ENCODE measurements at places on chromosomes 3 and 15.

DNA sequence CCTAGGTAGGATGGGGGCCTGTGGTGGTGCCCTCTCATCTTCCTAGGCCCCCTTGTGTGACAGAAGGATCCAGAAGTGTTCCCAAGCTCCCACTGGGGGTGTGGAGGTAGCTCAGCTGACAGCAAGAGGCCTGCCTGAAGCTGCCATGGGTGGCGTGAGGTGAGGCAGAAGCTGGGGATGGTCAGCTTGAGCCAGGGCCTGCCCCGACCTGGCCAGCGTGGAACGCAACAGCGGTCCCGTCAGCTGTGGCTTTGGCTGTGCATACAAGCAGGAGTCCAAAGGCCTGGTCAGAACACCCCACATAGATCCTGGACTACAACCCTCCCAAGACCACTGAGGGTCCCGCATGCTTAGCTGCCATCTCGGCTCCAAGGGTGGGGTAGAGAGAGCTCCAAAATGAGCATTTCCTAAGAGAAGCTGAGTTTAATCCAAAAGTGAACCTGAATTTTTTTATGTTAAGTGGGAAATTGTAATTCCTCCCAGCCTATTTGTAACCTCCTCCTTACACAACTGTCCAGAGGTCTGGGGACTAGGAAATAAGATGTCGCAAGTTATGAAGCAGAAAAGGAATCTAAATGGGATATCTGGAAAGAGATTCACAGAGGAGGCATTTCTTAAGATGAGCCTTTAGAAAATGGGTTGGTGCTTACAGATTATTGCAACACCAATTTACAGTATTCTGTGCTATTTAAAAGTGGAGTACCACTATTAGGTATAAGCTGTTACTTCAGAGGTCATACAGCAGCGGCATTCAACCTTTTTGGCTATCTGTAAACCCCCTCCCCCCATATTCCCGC, 9.9 kb upstream of the PLA2G4D start:
- DNase-seq = no peak

- no peak for DNase-seq
Observed at GRCh38 chr15:96102631-96103030, 227.9 kb upstream of the NR2F2 start.

DNA sequence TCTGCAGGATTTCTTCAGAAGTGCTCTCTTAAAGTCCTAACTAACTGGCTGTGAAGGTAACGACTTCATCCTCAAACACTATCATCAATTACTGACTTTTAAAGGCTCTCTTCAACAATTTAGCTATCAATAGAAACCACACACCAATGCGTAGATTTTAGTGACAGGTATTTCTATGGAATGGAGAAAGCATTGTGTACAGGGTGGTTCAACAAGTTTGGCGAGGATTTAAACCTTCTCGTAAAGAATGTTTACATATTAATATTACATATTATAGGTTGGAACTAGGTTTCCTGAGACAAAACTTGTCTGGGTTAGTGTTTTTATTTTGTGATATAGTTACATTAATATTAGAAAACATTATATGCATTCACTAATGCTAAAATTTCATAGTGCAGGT, 233.6 kb downstream of the CHL1 start:
- no peak for DNase-seq

DNA sequence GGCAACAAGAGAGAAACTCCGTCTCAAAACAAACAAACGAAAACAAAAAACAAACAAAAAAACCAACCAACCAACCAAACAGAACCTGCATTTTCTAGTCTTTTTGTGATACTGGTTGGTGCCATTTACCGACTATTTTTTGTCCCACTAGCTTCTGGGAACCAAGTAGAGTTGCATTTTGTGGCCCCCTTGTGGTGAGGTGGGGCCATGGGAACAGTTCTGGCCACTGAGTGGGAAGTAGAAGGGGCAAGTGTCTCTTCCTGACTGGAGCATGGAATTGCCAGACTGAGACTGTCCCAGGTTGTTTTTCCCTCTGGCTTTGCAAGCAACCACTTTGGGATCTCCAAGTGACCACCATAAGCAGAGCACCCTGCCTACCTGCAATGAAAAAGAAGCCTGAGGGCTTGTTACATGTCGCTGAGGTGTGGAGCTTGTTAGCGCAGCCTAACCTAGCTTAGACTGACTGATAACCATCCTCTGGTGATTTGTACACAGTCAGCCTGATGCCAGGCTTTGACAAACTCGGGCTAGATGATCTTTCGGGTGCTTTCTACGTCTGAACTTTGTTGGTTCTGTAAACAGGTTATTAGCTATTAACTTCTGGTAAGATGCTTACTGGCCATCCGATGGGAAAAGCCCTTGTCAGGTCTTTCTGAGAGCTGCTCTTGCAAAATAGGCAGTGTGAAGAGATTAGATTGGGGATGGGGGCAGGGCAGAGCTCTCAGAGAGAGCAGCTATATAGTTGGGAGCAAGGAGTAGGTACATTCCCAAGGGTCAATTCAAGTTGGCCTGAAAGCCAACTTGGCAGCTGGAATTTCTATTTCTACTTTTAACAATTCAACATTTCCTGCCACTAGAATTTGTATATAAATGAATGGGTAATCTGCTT, 172.2 kb downstream of the SSR3 start:
- peak; percentile 46 for DNase-seq

GRCh38 chr3:134448664-134449063, 37.1 kb downstream of the ANAPC13 start:
- no peak for DNase-seq

GRCh38 chr3:72263223-72263990, 478.5 kb upstream of the PROK2 start:
- DNase-seq = no peak

GRCh38 chr3:114217266-114217665, 20.1 kb downstream of the ZNF80 start:
- DNase-seq = no peak

GRCh38 chr3:144109944-144110343, 138.3 kb downstream of the DIPK2A start:
- no peak for DNase-seq

DNA sequence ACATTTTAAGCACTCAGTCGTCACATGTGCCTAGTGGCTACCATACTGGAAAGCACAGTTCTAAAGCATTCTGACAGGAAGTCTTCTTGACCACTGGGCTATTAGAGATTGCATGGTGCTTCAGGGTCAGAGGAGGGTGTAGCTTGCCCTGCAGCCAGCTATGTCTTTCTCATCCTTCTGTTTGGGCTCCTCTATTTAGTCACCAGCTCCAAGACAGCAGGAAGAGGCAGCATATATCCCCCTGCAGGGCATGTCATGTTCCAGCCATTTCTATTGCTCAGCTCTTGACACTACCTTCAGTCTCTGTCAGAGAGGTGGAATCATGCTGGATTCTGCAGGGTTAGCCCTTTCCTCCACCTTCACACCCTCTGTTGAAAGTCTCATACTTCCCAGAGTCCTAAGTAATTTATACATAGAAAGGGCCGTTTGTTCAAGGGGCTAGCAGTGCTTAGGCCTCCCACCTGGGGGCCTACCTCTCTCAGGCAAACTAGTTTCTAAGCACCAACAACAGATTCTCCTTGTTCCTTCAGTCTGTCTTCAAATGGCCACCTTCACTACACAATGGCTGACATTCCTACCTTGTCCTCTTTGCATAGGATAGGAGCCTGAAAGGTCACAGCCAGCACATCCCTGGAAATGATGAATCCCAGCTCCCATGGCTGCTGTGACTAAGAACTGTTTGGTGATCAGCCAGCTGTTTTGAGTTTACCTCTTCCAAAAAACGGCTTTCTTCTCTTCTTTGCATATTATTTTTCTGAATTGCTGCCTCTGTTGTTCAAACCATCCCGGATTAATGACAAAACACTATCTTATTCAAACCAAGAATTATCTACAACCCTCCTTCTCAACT, 115.7 kb upstream of the BFSP2 start:
- peak; percentile 36 for DNase-seq

DNA sequence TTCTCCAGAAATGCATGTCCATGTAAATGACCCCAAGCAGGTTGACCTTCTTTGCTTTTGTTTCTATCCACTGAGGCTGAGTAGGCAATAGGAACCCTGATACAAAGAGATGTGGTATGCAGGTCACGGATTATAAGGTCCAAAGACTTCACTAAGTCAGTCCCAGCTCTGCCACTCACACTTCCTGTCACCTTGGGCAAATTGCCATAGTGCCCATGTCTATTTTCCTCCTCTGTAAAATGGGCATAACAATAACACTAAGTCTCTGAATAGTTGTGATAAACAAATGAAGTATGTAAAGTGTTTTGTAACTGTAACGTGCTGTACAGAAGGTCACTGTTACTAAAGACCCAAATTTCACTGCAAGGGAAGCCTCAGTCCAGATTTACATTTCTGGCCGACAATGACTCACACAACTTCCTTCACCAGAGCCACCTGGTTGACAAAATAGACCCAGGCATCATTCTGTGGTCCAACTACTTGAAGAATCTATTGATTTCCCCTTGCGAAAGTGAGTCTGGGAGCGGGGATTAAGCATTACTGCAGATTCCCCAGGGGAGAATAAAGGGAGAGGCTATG, 175.4 kb upstream of the LPP start:
- DNase-seq = no peak

GRCh38 chr3:173078525-173078924, 62.5 kb downstream of the SPATA16 start:
- no peak for DNase-seq

- no peak for DNase-seq
Observed at GRCh38 chr3:4806535-4807108, 172.6 kb upstream of the BHLHE40 start.

- no peak for DNase-seq
Observed at GRCh38 chr15:99406716-99407487, 155.6 kb downstream of the LRRC28 start.

GRCh38 chr3:151327571-151328198, 1.7 kb downstream of the P2RY13 start:
- DNase-seq = peak; percentile 30

DNA sequence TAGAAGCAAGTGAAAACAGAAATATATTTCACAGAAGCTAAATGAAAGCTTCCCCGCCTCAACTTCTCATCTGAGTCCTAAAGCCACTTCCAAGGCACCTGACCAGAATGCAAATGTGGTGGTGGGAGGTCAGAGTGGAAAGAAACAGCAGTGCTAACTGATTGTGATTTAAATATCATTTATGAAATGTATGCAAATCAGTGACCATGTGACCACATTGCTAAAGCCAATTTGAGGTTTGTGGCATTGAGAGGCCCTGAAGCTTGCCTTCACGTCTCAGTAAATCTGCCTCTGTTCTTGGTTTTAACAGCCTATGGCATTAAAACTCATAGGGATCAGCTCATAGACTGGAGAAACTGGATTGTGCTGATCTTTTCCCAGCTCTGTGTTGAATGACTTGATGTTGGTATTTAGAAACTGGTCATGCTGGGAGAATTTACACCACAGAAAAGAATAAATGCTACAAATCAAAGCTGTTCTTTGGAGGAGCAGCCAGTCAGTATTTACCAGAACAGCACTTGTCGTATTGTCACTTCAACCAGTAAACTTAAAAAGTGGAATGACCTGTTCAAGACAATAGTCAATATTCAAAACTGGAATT, 481.4 kb upstream of the ALCAM start:
- no peak for DNase-seq

DNA sequence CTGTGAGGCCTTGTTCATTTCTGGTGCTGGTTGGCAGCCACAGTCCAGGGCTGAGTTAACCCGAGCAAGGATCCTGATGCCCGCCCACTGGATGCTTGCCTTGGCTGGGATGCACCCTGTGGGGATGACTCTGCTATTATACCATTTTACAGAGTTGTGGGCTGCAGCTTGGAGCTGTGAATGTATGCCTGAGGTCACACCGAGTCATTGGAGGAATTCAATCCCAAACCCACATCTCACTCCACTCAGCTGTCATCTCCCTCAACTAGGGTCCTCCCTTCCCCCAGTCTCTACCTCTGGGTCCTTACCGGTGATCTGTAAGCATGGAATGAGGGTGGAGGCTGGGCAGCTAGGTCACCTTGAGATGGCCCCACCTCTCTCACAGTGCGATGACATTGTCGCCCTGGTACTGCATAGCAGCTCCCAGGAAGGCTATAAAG, 22.1 kb downstream of the MAPKAPK3 start:
- no peak for DNase-seq

DNA sequence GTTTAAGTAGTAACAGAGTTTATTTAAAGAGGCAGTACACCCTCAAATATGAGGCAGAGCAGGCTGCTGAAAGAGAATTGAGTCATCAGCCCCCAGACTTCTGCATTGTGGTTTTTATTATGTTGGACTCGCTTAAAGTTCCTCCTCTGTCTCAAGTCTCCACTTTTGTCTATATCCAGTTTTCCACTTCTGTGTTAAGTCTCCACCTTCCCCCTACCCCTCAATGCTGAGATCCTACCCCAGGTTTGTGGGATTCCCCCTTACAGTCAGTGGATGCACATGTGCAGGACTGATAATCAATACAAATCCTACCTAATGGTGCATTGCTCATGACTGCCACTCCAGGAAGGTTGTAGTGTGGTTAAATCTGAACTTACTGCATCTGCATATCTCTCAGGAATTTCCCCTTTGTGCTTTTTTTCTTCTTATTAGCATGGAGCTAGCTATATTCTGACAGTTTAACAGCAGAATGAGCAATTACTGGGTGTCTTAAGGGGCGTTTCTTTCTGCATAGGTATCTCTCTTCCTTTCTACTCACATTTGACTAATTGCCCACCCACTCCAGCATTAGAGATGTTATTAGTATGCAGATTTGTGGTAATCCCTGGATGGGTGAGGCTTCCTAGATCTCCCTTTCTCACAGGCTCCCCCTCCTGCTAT, 11.9 kb upstream of the CD200R1L start:
- no peak for DNase-seq

- no peak for DNase-seq
Observed at GRCh38 chr15:89419370-89419984, 76.9 kb downstream of the RHCG start.

- peak; percentile 39 for DNase-seq
Observed at GRCh38 chr3:133948131-133948810, 52.6 kb upstream of the RAB6B start.

DNA sequence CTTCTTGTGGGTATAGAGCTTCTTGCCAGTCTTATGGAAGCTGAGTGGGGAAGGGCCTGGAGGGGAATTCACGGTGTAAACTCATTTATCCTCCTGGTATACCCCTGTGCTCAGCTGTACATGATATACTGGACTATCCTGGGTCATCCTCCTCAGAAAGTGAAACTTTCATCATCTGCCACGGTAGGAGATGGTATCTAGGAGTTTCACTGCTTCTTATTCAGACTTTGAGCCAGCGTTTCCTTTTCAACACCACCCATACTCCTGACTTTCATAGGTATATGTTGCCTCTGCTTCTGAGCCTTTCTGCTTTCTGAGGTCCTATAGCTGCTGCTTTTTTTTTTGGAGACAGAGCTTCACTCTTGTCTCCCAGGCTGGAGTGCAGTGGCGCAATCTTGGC, 15.6 kb downstream of the SENP5 start:
- no peak for DNase-seq

DNA sequence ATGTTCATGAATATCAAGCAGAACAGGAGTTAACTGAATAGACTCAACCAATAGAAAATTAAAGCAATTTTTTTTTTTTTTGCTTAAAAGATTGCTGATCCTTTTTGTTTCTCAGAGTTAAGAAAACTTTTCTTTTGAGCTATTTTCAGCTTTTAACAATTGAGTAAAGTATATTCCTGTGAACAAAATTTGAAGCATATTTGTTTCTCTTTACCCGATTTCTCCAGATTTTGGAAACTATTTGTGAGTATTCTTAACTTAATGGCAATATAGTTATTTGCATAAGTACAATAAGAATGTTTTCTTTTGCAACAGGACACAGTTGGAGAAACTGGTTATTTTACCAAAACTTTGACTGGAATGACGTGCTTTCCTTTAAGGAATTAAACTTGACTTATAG, 53.4 kb upstream of the C15orf39 start:
- no peak for DNase-seq

Data from NCI-H69 (cell line).